ENCODE measurements at places on chromosomes 7 and 10.

DNA sequence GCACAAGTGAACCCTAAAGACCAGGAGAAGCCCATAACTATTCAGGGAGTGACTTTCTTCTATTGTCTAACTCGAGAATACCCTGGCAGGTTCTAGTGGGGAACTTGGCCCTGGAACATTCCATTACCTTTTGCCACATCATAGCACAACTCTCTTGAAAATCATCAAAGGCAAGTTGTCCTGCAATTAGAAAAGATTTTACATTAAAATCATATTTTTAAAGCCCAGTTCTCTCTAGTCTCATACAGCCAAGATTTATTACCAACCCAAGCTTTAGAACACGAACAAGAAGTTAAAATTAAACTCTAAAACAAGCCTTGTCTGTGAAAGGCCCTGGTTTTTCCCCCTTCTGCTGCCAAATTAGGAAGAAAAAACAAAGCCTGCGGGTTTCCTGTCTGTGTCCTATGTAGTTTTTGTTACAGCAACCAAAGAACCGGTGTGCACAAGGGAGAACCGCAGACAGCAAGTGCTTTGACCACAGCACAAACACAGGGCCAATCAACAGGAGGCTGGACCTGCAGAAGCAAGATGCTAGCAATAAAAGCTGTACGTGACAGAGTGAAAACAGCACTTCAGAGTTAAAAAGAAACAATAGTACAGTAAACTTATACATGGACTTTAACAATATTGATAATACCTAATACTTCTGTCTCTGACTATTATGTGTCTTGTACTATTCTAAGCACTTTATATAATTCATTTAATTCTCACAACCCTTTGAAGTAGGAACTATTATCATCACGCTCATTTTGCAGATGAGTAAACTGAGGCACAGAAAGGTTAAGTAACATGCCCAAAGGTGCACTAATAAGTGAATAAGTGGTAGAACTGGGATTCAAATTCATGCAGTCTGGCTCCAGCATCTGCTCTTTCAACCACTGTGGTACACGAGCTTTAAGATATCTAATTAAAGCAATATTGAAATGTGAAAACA is 65.8 kb downstream of the STK17A start:
- DNase-seq: no peak

- no peak for DNase-seq
Measured at GRCh38 chr10:86668297-86669165, at the start of gene LDB3. TSS of gene LDB3 (plus strand) at chr10:86668511. CDS start at chr10:86668692, 181 bp downstream.

DNA sequence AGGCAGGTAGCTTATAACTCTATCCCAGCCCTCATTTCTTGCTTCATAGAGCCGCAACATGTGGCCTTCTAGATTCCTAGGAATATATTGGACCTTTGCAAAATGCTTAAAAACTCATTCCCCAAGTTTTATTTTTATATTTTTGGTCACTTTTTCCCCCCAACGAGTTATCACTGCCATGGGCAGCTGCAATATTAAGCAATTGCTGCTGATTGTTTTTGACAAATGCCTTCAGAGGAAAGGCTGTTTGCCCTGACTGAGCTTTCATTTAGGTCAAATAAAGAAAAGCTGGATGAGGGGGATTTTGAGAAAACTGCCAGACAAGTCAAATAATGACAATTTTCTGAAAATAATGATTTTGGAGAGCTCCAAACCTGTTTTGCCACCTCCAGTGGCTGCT is 976.9 kb upstream of the MBL2 start:
- DNase-seq: no peak

- no peak for DNase-seq
Measured at GRCh38 chr10:28841625-28842024, 164.3 kb downstream of the BAMBI start.

- DNase-seq: no peak
Measured at GRCh38 chr7:80588591-80588990, 49.9 kb upstream of the CD36 start.

- no peak for DNase-seq
Measured at GRCh38 chr10:18279173-18279572, 138.9 kb downstream of the CACNB2 start.

GRCh38 chr10:129418496-129419225 is 48.4 kb upstream of the MGMT start:
- DNase-seq: no peak

DNA sequence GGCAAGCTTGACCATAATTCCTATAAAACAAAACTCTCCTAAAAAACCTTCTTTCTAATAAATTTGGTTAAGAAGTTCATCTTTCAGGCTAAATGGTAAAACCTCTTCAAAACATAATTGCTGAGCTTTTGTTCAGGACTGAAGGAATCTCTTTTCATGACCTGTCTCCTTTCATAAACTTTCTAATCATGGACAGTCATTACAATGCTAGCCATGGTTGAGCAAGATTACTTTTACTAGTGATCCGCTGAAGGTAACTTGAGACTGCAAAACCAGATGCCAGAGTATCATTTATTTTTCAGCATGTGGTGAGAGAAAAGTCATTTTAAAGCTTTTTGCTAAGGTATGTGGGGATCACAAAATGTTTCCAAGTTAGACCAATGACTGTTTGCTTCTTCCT is 186.4 kb upstream of the RHOBTB1 start:
- DNase-seq: no peak

- no peak for DNase-seq
Measured at GRCh38 chr10:126430512-126430911, 42.2 kb upstream of the ADAM12 start.

GRCh38 chr7:127943541-127944521 is 87.4 kb downstream of the LRRC4 start:
- DNase-seq: no peak

- DNase-seq: no peak
Measured at GRCh38 chr10:70167246-70167645, 3.1 kb downstream of the SAR1A start.

- DNase-seq: no peak
Measured at GRCh38 chr7:81355911-81356310, 413.9 kb downstream of the HGF start.

GRCh38 chr7:105768898-105769507 is 107.4 kb downstream of the ATXN7L1 start:
- no peak for DNase-seq

Measured in vagina (tissue), 2 donors.